Thymus (tissue), 14 donors: ENCODE measurements at places on chromosomes 13 and 19. TPM values are rescaled to one million over a fixed set of nuclear protein-coding genes. Genes with fewer than 3 reads are reported as not detected.

Gene ARMC6
- total RNA-seq = 36.6 TPM

Gene PNMA8A
- total RNA-seq = 45.4 TPM

Gene GPX4
- 194 TPM for total RNA-seq

Gene PLIN5
- 1.2 TPM for total RNA-seq

Gene KISS1R
- total RNA-seq = 0.24 TPM

Gene ARRDC5
- total RNA-seq = 0.66 TPM
